ENCODE measurements at places on chromosomes 7 and 10.

GRCh38 chr7:105319578-105319977 is 69.1 kb downstream of the SRPK2 start:
- DNase-seq = no peak

GRCh38 chr10:8485032-8485431 is 430.5 kb downstream of the GATA3 start:
- no peak for DNase-seq

GRCh38 chr10:69804775-69805174 is 3.1 kb downstream of the COL13A1 start:
- DNase-seq = no peak

DNA sequence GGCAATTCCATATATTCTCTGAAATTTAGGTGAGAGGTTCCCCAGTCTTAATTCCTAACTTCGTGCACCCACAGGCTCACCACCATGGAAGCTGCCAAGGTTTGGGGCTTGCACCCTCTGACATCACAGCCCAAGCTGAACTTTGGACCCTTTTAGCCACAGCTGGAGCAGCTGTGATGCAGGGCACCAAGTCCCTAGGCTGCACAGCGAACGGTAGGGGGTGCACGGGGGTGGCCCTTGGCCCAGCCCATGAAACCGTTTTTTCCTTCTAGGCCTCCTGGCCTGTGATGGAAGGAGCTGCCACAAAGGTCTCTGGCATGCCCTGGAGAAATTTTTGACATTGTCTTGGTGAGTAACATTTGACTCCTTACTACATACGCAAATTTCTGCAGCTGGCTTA is 251.9 kb upstream of the GRM3 start:
- DNase-seq = no peak

- no peak for DNase-seq
These were observed 342.7 kb upstream of the ETV1 start for GRCh38 chr7:14332155-14332554.

- DNase-seq = no peak
These were observed 118.5 kb downstream of the VTI1A start for GRCh38 chr10:112565434-112566053.
